NCI-H2081 treated with DMSO at 0.1 percent for 48 hours (cell line): ENCODE measurements at places on chromosomes 3 and 15.

GRCh38 chr3:170359178-170359704 is 1.7 kb downstream of the SKIL start:
- DNase-seq, result no peak

GRCh38 chr15:89780601-89781000 is 4.5 kb downstream of the MESP2 start:
- no peak for DNase-seq

- no peak for DNase-seq
These were observed 5.9 kb upstream of the DCP1A start for GRCh38 chr3:53353202-53353601.

- no peak for DNase-seq
These were observed 57.9 kb upstream of the DCUN1D1 start for GRCh38 chr3:183038221-183038620.

- no peak for DNase-seq
These were observed 59.5 kb downstream of the CBLB start for GRCh38 chr3:105809208-105809888.

DNA sequence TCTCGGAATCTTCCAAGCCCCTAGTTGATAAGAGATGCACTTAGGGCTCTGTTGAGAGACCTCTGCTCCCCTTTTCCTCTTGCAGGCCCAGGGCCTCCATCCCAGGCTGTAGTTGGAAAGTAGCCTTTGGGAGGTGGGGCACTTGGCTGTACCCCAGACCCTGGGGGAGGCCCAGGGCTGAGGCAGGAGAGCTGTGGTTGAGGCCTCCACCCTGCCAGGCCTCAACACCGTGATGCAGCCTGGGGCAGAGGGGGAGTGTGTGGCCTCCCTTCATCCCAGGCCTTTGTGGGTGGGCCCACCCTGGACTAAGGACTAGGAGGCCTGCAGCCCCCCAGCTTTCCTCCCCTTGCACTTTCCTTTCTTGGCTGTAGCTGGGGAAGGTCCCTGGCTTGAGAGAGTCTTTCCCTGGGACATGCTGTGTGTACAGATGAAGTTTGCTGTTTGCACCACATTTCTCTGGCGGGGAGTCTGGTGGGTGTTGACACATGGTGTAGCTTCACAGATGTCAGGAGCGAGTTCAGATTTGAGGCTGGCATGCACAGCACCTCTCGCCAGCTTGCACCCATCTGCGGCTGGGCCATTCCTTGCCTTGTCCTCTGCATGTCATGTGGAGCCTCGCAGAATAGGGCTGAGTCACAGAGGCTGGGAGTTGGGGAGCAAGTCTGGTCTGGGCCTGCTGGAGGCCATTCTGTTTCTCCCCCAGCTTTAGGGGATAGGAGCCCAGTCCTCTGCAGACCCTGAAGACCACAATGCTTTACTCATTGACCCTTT is 13.7 kb downstream of the PLEKHO2 start:
- no peak for DNase-seq

DNA sequence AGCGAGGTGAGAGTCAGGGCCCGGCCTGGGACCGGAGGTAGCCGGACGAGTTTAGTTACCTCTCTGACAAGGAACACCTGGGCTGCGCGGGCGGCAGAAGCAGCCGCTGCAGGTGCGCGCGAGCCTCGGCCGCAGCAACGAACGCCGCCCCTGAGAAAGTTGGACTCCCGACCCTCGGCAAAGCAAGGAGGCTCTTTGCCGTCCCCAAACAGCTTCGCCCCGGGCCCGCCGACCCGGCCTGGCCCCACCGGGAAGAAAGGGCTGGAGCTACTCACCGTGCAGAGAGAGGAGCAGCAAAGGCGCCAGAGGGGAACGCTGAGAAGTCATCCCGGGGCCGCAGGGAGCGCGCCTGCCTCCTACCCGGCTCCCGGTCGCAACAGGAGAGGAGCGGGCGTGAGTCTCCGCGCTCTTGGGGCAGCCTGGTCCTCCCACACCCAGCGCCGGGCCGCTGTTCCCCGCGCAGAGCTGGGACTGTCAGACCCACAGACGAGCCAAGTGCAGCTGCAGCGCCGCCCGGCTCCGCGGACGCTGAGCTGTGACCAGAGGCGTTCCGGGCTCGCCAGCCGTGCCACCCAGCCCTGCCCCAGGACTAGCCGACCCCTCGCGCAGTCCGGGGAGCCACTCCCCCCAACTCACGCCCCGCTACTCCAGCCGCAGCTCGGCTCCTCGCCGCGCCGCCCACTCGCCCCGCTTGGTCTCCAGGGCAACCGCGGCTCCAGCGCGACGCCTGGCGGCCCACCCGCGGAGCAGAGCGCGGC is at the start of gene IGSF11:
TSS of gene IGSF11 (minus strand) at position 591 of the 758 bp plus-strand sequence. CDS start at position 327, 264 bp downstream.
- no peak for DNase-seq

DNA sequence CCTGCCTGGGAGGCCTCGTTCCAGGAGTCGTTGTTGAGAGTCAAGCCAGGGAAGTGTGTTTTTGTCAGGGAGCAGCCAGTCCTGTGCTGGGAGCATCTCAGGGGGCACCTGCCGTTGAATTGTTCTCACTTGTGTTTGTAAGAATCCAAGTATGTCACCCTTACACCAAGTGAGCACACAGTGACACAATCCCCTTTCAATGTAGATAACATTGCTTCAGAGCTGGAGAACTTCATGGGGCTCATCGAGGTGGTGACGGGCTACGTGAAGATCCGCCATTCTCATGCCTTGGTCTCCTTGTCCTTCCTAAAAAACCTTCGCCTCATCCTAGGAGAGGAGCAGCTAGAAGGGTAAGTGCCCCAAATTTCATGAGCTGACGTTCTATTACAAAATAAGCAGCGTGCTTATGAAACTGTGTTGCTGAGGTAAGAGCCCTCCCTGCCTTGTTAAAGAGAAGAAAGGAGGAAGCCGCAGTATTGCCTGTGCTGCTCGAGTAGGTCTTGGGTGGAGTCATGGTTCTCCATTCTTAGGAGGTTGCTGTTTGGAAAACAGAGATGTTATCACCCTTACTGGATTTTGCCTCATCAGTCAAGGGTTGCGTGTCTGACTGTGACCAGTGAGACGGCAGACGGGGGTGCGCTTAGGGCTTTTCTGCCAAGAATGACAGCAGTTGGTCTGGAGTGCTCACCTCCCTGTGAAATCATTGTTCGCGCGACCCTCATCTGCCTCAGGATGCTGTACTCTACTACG is 108.1 kb downstream of the PGPEP1L start:
- no peak for DNase-seq

GRCh38 chr3:61300006-61300380 is 48.7 kb upstream of the FHIT start:
- no peak for DNase-seq

DNA sequence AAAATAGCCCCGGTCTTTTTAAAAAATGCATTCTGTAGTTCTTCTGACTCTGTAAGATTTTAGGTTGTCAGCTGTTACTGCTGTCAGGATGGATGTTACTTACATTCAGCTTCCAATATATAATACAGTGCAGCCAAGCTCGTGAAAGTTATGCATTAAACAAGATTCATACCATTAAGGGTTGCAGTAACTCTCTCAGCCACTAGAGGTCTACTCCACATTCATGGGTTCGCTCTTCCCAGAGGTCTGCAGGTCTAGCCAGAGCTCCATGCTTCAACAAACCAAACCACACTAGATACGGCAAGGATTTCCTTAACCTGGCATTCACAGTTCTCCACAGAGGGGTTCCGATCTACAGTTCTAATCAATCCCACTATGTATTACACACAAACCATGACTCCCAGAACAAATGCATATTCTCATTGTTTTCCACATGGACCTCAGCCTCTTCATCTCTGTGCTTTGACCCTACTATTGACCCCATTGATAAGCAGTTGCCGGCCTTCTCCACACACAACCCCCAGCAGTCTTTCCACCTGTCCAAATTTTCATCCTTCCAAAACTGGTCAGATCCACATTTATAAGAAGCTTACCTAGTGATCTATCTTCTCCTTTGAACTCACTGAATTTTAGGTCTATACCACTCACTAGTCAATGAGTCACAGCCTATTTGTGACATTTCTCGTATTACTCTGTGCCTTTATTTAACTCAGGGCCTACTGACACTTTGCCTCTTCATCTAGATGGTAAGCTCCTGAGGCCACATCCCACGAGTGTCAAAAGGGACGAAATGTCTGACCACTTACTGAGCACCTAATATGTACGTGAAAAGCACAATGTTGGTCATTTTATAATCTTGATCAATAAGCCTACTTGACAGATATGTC is 33.7 kb downstream of the RORA start:
- DNase-seq, result no peak

GRCh38 chr3:150253622-150254021 is 154.5 kb upstream of the TSC22D2 start:
- no peak for DNase-seq

GRCh38 chr3:161800985-161801559 is 304.5 kb downstream of the OTOL1 start:
- no peak for DNase-seq

- DNase-seq, result no peak
These were observed 37.9 kb downstream of the ATP1B3 start for GRCh38 chr3:141914311-141914710.

DNA sequence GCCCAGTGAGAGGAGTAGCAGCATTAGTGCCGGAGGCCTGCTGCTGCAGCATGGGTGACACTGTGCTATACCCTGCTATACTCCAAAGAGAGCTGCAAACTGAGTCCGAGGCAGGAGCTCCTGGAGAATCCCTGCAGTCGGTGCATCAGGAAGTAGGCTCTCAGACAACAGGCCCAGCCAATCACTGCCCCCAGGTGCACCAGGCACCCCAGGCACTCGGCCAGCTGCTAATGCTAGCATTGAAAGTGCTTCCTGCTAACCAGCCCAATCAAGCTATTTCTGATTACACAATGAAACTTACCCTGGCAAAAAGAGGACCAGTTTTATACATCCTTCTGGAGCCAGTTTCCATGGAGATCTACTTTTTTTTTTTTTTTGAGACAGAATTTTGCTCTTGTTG is 45.6 kb upstream of the IREB2 start:
- DNase-seq, result peak; percentile 74

DNA sequence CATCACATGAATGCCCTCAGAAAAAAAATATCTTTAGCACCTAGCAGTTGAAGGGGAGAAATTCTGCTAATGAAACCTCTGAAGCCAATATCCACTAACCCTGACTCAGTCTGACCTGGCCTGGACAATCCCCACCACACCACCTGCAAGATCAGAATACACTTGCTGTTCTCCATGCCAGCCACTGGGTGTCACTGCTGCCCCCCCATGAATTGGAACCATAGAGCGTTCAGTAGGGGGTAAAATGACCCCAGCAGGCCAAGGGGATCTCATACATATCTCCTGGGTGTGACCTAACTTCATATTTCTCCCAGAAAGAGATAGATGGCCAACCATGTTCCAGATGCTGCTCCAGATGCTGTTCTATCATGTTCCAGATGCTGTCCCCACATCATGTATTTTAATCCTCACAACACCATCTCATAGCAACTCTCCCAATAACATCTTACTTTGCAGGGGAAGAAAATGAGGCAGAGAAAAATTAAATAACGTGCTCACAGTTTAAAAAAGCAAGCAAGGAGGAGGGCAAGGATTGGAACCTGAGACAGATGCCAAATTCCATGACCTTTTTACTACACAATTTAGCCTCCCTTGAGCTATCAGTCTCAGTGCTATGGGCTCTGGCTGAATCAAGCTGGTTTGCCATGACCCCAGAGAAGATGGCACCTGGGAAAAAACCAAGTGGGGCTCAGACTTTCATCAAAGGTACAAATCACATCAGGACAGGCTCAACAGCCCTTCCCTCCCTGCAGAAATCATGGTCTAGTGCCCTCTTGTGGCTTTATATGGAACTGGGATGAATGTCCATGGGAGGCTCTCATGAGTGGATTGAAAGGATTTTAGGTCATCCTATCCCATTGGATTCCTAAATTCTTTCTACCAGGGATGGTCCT is 12.4 kb downstream of the NTRK3 start:
- no peak for DNase-seq

DNA sequence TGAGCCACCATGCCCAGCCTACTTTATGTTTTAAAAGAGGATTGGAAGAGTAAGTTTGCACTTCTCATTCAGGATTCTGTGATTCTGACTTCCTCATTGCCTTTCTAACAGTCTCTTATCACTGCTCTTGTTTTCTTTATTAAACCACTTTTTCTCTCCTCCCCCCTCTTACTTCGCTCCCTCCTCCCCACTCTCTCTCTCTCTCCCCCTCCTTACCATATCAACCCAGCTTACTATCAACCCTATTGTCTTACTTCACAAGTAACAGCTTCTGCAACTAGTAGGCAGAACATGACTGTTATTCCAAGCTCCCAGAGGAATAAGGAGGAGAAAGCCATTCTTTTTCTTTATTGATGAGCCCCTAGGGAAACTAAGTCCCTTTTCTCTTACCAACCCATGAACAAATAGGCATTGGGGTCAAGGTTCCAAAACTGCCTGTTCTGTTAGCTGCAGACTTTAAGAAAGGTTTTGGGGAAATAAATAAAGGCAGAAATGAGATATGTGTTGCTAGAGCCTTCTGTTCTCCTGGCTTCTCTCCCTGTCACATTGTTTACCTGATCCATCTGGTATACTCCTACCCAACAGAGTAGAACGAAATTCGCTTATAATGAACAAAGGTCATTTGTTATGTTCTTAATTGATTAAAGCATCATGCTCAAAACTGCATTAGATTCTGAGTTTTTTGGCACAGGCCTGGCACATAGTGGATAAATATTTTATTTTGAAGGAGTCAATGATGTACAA is 56.4 kb upstream of the RASGRP1 start:
- DNase-seq, result no peak

- no peak for DNase-seq
These were observed 99.9 kb downstream of the DHX36 start for GRCh38 chr3:154224366-154224765.

DNA sequence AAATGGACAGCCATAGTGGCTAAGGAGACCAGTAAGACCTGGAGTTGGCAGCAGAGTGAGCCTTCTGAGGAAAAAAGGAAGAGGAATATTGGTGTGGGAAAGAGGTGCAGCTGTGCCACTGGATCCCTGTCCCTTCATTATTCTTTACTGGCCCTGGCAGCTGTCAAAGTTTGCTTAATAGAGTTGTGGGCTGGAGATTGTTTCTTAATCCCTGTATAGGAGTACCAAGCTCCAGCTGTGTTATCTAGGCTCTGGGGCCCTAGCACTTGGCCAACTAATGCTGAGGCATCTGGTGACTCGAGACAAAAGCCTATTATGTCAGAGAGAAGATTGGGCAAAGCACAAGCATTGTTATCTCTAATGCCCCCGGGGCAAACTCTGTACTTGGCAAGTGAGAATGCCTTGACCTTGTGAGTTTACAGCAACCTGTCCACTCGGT is 61.4 kb downstream of the ZNF609 start:
- DNase-seq, result no peak

- no peak for DNase-seq
These were observed 178.5 kb downstream of the SMAD6 start for GRCh38 chr15:66880380-66881155.

GRCh38 chr15:90001683-90002427 is 731 bp downstream of the ZNF710 start:
- DNase-seq, result no peak

DNA sequence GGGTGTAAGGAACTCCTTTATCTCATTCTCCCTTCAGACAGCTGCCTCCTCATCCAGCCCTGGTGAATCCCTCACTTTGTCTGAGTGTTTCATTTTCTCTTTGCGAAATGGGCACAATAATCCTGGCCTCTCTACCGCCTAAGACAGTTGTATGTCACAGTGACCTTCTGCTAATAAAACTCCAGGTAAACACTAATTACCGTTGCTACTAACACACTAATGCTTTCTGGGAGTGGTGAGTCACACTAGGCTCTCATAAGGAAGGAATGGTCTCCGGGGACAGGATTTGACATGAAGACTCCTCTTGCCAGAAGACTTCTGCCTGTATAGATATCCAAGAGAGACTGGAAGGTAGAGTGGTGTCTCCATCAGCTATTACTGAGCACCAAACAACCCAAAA is 71.7 kb upstream of the SNRK start:
- DNase-seq, result no peak

- DNase-seq, result no peak
These were observed 7.3 kb upstream of the TPM1 start for GRCh38 chr15:63035253-63035652.
